ENCODE measurements at places on chromosomes 5 and 9. TPM values are rescaled to one million over a fixed set of nuclear protein-coding genes. Genes with fewer than 3 reads are reported as not detected.

DNA sequence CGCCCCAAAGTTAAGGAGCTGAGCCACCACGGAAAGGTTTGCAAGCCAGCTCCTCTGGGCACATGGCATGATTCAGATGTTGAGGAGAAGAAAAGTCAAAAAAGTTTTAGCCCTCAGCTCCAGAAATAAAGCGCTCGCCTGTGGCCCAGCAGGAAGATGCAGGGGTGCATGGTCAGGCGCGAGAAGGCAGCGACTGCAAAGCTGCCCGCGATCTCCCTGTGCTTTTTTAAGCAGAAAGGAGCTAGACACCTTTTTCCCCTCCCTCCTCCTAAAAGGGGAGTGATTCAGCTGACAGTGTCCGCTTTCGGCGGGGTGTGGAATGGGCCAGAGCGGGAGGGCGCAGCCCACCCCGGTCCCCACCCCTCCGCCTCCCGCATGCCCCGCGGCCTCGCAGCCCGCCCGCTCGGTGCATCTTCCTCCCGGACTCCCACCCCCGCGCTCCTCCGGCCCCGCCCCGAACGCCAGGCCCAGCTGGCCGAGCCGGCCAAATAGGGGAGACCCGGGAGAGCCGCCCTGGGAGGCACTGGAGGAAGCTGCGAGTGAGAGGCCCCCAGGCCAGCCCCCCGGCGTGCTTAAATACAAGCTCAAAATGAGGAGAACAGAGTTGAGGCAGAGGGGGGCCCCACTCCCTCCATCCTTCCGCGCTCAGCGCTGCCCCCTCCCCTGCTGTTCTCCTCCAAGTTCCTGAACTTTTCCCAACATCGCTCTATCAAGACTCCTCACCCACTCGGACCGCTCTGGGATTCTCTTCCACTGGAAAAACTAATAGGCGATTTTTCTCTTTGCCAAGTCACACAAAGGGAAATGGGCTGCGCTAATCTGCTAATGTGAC lies at the start of gene ADAMTS12:
ADAMTS12 (minus strand) TSS at position 203 of the 832 bp plus-strand sequence; CDS start at position 69, 134 bp downstream.
- peak; percentile 32 for DNase-seq

DNA sequence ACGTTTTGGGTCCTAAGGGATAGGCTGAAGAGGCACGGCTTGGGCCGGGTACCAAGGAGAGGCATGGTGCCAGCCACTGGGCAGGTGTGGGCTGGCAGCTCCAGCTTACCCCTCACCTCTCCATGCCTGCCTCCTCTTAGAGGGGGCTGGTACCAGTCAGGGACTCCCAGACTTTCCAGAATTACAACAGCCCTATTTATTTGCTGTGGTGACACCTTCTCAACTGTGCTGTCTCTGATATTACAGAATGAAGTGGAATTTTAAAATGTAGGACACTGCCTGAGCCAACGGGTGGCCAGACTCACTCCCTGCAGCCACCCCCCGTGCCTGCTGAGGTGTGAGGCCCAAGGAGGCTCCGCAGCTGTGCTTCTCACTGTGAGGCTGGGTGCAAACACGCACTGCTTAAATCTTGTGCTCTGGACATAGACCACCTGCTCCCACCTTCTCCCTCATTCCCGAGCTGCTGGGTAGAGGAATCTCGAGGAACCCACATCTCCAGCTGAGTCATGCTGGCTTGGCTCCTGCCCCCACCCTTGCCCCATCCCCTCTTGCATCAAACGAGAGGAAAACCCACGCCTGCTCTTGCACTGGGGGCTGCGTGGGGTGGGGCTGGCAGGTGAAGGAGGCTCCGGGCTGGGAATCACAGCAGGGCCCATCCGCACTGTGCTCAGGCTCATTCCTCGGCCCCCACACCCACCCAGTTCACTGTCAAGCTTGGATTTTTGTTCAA lies 47.9 kb downstream of the PRRT1B start:
- DNase-seq: no peak

DNA sequence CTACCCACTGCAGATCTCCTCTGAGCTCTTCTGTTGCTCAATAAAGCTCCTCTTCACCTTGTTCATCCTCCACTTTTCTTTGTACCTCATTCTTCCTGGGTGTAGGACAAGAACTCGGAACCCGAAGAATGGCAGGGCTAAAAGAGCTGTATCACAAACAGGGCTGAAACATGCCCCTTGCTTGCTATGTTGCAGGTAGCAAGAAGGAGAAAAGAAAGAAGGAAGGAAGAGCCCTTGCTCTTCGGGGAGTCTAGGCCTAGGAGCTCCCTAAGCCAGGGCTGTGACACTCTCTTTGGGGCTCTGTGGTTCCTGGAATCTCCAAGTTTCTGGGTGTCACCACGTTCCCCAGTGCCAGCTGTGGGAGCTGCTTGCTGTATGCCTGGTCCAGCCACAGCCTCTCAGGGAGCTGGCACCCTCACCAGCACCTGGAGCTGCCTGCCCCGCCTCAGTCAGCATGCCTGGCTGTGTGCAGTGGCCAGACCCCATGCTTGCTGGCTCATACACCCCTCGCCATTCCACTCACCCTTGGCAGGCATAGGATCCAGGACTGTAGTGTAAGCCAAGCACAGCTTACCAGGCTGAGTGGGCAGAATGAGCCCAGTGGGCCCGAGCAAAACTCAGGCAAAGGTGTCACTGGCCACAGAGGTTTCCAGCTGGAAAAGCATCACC lies 274.8 kb upstream of the ADRA1B start:
- no peak for DNase-seq

DNA sequence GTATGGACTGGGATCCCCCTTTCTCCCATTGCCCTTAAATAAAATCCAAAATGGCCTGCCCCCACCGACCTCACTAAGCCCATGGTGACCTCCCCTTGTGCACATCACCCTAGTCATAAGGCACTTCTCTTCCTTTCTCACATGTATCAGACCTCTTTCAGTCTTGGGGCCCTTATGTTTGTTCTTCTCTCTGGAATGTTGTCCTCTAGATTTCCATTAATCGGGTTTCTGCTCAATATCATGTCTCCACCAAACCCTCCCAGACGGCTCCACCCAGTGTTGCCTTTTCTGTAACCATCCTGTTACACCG lies 196.3 kb downstream of the ERCC6L2 start:
- DNase-seq: no peak

DNA sequence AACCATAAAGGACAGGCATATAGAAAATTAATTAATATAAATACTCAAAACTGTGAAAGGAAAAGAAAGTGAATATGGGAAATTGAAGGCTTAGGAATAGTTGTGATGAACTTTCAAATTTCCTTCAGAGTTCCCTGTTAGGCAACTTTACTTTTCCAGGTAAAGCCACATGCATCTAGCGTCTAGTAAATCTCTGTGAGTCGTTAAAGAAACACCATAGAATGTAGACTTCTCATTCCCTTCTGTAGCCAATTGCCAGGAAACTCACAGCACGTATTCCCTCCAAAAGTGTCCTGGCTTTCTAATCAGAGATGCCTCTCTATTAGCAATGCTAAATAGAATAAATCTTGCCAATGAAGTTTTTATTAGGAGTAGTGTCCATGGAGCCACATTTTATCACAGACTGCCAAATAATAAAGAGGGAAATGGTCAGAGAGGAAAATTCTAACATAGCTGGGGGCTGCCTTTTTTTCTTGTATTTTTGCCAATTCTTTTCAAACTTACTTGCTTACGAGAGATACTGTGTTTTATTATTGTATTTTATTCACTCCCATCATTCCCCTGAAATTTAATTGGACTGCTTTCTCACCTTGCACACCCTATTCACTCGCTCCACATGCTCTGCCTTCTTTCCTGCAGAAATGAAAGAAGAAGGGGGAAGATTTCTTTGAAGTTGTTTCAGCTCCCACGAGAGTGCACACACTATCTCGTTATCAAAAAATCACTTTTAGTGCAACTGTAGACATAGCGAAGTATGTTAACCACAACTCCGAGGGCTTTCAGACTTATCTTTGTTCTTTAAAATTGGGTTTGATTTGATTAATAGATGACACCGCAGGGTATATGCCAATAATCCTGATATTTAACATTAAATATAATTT lies 439.0 kb downstream of the CSNK1G3 start:
- DNase-seq: no peak

FGD3 gene
- total RNA-seq: 7.4 TPM

TLR4 gene
- total RNA-seq: 24.1 TPM
